ENCODE measurements at places on chromosomes 2 and 18. TPM values are rescaled to one million over a fixed set of nuclear protein-coding genes. Genes with fewer than 3 reads are reported as not detected.

TUBA3E gene
- not detected for polyA plus RNA-seq

SALL3 gene
- not detected for polyA plus RNA-seq

HK2 gene
- polyA plus RNA-seq = 15.1 TPM

SERPINB4 gene
- polyA plus RNA-seq = not detected

DNA sequence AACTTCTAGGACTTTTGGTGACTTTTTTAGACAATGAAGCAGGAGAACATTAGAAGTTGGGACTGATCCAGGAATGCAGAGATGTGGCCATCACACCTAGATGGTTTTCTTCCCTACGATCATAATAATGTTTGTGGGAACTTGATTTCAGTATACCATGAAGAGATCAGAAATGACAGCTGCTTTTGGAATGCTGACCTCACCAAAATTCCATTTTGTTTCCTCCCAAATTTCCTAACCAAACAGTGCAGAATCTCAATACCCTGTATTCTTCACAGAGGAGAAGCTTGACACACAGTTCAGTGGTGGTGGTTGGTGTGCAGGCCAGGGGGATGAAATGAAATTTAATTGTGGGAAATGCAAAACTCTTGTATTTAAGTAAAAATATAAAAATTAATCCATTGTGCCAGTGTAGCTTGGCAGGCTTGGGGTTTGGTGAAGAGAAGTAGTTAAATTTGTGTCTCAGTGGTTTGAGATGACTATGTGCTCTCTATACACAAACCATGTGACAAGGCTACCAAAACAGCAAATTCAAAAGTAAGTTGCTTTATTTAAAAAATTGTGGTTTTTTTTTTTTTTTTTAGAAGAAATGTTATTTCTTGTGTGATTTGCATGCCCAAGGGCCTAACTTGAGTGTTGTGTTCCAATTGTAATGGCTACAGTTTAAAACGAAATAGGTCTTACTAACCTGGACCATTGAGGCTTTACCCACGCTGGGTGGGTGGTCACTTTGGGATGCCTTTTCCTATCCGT is 252.4 kb downstream of the LPIN1 start:
- H3K27me3 ChIP-seq = no peaks in the 10 kb centered on the region
- H3K27ac ChIP-seq = no peak overlapping the region
- no peaks in the 10 kb centered on the region for H3K36me3 ChIP-seq
- DNase-seq = no peak

DNA sequence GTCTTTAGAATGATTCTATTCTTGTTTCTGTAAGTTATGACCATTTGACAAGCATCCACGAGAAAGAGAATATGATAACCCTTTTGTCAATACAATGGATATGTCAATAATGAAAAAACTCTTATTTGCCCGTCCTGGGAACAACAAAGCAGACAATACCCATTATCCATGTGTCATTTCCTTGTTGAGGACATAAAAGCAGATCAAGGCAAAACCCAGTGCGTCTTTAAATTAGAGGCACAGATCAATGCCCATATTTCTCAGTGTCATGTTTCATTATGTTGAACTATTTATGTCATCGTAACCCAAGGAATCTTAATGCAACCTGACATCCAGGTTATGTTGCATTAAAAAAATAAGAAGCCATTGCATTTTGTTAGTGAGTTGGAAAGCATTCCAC is 365.0 kb upstream of the CELF4 start:
- H3K27me3 ChIP-seq = no peaks in the 10 kb centered on the region
- no peaks in the 10 kb centered on the region for H3K36me3 ChIP-seq
- H3K27ac ChIP-seq = no peak overlapping the region
- H3K4me1 ChIP-seq = no peaks in the 10 kb centered on the region

- DNase-seq = no peak
- H3K4me3 ChIP-seq = peak overlapping the region; percentile 9
- H3K27ac ChIP-seq = peak overlapping the region; percentile 92
- H3K27me3 ChIP-seq = no peaks in the 10 kb centered on the region
- H3K36me3 ChIP-seq = no peaks in the 10 kb centered on the region
- H3K4me1 ChIP-seq = peaks cover 12% of the 10 kb centered on the region
Measured at GRCh38 chr18:25289001-25289631, 62.9 kb downstream of the ZNF521 start.

DNA sequence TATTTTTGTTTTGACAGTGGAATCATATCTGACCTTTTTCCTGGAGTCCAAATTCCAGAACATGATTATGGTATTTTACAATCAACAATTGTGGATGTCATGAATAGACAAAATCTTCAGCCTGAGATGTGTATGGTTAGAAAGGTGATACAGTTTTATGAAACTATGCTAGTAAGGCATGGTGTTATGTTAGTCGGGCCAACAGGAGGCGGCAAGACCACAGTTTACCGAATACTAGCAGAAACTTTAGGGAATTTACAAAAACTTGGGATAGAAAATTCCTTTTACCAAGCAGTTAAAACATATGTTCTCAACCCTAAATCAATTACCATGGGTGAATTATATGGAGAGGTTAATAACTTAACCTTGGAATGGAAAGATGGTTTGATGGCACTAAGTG is 137.0 kb downstream of the DNAH6 start:
- no peak overlapping the region for H3K27ac ChIP-seq
- no peak overlapping the region for H3K4me3 ChIP-seq
- no peak for DNase-seq
- 0 out of 2 replicates have a peak, but pooled peaks cover 5% of the 10 kb centered on the region for H3K27me3 ChIP-seq
- H3K4me1 ChIP-seq = no peaks in the 10 kb centered on the region

All from SK-N-SH (cell line).